ENCODE measurements at places on chromosomes 11 and 22.

- no peak for DNase-seq
Measured at GRCh38 chr11:93646399-93646798, 15.1 kb upstream of the CEP295 start.

DNA sequence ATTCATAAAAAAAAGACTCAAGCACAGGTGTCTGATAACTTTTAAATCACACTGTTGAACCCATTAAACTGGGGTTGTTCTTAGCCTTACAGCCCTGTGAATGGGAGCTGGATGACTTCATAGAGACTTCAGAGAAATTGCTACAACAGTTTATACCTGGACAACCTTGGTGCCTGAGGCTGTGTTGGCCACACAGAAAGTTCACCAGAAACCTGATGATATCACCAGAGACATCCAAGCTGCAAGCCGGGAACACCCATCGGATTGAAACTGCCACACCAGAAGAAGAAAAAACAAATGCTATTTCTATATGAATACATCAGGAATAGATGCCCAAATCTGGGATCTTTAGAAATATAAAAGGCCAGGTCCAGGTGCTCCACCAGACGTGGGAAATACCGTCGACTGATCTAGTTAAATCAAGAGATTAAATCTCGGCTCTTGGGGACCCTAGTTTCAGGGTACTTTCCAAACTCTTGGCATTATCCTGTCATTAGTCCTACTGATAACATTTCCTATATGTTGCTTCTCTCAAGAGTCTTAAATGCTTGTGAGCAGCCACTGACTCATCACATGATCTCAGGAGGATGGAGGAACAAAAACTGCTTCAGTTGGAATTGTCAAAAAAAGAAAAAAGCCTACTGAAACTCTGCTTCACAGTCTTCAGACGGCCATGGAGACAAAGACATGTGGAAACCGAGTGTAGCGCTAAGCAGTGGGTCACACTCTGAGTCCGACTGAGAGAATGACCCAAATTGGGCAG is 28.6 kb upstream of the APOL5 start:
- DNase-seq = no peak

- DNase-seq = no peak
Measured at GRCh38 chr11:61362542-61362875, 335 bp downstream of the TMEM138 start.

GRCh38 chr11:18320617-18321016 is 1.3 kb downstream of the HPS5 start:
- no peak for DNase-seq

GRCh38 chr11:94790661-94791180 is 22.6 kb downstream of the AMOTL1 start:
- DNase-seq = no peak

- DNase-seq = no peak
Measured at GRCh38 chr11:21582791-21583190, 610.1 kb upstream of the ANO5 start.

GRCh38 chr11:118047749-118048148 is 29.1 kb upstream of the TMPRSS4 start:
- DNase-seq = no peak

DNA sequence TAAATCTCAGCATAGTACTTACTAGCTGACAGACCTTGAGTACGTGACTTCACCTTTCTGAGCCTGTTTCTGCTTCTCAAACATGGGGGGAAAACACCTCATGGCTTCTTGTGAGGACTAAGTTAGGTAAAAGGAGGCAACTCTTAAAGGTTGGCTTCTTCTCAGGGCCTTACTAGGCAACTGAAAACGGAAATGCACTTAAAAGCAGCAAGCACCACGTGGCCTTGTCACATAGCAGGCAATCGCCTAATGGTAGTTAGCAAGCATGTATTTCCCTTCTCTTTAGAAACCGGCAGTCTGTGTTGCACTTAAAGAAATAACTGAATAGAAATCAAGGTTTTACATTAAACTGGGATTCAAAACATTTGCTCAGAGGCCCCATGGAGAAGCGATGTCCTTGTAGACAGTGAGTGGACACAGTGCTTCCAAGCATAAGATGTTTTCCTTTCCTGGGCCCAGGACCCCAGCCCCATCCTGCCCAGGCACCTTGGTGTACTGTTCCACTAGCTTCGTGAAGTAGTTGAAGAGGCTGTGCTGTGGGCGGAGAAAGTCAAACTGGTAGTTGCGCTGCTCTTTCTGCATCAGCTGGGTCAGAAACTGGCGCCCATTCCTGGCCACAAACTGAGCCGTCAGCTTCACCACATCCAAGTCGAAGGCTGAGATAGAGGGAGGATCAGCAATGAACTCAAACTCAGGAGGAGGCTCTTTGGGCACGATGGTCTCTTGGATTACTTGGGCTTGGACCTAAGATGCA is 12.1 kb downstream of the SF3A1 start:
- DNase-seq = no peak

GRCh38 chr11:19281041-19281440 is 40.3 kb upstream of the E2F8 start:
- no peak for DNase-seq

DNA sequence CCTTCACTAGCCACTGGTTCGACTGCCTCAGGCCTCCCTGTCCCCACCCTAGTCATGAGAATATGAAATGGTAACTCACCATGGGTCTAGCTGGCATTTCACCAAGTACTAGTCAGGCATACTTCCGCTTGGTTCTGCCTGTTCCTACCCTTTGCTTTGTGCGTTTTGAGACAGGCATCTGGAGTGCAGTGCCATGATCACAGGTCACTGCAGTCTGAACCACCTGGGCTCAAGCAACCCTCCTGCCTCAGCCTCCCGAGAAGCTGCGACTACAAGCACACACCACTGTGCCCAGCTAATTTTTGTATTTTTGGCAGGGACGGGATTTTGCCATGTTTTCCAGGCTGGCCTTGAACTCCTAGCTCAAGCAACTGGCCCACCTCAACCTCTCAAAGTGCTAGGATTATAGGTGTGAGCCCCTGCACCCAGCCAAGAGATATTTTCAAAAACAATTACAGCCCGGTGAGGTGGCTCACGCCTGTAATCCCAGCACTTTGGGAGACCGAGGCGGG is 14.1 kb downstream of the HRAS start:
- DNase-seq = no peak

DNA sequence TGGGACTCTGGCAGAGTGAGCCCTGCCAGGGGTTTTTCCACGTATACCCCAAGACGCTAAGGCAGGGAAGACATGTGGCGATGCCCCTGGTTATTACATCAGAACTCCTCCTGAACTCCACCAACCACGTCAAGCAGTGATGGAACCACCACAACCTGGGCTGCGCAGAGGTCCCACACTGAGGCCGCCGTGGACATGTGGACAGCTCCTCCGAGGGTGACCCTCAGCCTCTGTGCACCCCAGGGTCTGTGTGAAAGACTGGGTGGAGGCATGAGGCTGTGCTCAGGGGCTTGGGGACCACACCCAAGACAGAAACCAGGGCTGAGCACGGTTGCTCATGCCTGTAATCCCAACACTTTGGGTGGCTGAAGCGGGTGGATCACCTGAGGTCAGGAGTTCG is 52.2 kb downstream of the TRMU start:
- DNase-seq = no peak

DNA sequence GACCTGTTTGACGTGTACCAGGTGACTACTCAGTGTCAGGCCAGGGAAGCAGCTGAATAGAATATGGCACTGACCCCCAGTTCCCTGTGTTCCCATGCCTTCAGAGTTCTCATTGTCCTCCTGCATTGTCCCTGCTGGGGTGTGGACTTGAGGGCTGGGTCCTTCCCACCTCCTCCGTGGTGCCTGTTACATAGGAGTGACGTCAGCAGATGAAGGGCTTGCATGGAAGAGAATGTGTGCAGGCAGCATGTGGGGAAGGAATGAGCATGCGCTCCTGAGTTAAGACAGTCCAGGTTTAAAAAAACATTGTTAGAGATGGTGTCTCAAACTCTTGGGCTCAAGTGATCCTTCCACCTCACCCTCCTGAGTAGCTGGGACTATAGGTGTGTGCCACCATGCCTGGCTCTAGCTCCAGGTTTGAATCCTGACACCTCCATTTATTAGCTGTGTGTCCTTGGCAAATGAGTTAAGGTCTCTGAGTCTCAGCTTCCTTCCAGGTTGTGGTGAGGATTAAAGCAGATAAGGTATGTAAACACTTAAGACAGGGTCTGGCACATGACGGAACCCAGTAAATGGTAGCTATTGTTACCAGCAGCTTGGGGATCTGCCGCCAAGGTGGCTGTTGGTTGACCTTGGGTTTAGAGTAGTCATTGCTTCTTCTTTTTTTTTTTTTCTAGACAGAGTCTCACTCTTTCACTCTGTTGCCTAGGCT is 7.5 kb upstream of the SOX10 start:
- DNase-seq = no peak

DNA sequence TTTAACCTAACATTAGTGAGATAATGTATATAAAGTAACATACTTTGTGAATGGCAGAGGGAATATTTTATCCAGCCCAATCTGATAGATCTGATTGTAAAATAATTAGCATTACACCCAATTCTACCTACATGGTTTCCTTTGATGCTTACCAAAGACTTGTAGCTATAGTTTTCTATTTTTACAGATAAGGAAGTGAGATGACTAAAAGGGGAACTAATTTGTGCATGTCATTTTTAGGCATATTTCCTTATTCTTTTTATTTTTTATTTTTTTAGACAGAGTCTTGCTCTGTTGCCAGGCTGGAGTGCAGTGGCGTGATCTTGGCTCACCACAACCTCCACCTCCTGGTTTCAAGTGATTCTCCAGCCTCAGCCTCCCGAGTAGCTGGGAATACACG is 793.7 kb upstream of the LRRC4C start:
- DNase-seq = no peak

DNA sequence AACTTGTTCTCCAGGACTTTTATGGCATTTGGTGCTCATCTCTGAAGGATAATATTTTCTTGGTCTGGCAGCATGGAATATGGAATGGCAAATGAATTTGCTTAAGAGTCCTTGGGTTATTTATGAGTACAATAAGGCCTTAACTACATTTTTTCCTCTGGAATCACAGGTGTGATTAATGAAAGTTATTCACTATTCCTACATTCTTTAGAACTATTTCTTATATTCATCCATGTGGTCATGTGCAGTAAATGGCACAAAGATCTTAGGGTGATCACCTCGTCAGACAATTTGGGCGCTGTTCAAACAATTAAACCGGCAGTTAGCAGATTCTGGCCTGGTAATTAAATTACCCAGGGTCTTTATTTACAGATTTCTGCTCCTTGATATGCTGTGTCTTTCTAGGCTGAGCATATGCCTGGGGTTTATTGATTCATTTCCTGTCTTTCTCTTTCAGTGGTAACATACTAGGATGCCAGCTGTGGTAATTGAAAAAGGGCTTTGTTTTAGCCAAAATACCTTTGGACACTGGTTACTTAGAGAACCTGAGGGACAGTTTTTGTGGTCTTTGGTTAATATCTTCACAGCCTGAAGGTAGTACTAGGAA is 31.6 kb downstream of the SIK2 start:
- DNase-seq = no peak

DNA sequence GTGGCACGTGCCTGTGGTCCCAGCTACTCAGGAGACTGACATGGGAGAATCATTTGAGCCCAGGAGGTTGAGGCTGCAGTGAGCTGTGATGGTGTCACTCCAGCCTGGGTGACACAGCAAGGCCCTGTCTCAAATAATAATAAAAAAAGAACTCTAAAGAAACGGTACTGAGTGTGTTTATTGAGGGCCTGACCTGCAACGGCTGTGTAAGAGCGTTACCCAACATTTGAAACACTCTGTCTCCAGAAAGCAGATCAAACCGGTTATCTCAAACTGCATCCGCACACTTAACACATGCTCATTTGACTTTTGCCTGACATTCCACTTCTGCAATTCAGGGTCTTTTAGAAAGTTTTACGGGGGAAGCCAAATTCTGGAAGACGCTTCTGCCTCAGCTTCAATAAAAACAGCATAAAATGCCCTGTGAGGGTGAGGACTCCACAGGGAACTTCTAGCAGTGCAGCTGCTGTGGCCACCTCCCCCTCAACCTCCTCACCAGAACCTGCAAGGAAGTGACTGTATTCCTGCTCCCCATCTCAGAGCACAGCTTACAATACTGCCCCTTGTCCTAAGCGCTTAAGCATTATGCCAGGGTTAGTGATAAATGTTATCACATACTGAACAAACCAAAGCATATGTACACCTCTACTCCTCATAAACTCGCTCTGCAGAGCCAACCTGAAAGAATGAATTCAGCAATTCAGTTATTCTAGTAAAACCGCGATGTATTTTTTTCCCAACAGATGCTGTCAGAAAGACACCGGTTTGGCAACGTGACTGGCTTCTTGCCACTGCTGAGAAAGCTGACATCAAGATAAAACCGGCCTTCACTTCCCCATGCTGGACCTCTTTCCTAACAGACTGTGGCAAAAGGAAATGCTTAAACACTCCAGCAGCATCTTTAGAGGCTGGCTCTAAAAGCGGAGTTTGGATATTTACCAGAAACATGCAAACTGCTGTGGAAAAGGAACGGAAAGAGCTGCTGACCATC is 52.2 kb downstream of the PRDM10 start:
- DNase-seq = peak; percentile 77

DNA sequence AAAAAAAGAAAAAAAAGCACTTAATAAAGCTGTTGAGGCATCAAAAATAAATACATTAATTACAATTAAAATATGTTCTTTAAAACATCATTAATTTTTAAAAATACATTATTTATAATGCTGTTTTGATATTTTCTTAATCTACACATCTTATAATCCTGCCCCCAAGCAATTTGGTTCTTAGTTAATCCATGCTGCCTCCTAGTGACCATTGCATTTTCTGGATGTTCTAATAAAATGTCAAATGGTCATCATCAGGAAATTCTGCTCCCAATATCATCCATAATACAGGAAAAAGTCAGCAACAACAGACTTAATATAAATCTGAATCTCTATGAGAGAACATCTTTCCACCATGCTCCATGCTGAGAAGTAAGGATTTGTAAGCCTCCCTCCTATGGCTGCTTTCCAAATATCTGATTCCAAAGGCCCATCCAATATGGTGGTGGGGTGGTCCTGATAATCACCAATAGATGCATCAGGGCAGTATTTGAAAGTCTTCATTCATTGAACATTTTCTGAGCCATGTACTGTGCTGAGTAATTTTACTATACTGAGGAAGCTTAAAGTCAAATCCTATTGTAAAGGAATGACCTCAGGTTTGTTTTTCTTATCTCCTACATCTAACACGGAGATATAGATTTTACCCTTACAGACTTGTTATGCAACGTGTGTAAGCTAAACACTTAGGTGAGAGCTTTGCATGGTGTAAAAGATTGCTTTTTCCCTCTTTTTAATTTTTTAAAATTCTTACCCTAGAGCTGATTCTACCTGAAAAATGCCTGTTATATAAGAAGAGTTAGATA is 124.7 kb upstream of the BMAL1 start:
- DNase-seq = no peak

- DNase-seq = no peak
Measured at GRCh38 chr22:49865156-49865555, 11.5 kb downstream of the ZBED4 start.

GRCh38 chr11:117002639-117003299 is 95.5 kb downstream of the SIK3 start:
- no peak for DNase-seq

GRCh38 chr22:44363013-44363979 is 50.5 kb upstream of the SHISAL1 start:
- peak; percentile 97 for DNase-seq

GRCh38 chr11:107478922-107479321 is 21.3 kb upstream of the CWF19L2 start:
- no peak for DNase-seq

All from sigmoid colon (tissue), 7 donors.